Stimulated activated CD8-positive, alpha-beta memory T cell treated with anti-CD3 and anti-CD28 coated beads, Interleukin-12 subunit alpha, Interleukin-12 subunit beta, amount 100 ng/mL, for 1 hour (primary cell): ENCODE measurements at places on chromosomes 1 and 21.

GRCh38 chr21:41684381-41685245 is 82.2 kb downstream of the RIPK4 start:
- no peak for DNase-seq

DNA sequence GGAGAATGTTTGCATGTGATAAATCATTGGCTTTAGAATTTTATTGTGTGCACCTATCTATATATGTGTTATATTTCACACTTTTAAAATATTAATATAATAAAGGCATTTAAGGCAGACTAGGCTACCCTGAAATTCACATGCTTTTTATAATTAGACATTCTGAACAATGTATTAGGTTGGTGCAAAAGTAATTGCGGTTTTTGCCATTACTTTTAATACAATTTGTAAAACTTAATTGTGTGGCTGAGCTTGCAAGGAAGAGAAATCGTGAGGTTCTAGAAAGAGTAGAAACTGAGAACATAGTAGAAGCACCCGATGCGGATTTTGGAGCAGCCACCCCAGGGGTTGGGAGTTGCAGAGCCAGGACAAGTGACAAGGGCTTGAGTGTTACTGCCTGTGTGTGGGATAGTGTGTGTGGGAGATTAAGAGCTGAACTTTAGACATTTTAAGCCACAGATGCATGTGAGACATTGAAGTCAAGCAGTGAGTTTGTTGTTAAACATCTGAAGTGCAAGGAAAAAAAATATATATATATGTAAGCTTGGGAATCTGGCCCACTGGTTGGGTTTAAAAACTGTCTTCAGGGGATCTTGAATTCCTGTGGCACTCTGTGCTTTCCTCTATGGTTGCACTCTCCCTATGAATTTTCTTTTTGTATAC is 244.5 kb downstream of the TM2D1 start:
- no peak for DNase-seq

DNA sequence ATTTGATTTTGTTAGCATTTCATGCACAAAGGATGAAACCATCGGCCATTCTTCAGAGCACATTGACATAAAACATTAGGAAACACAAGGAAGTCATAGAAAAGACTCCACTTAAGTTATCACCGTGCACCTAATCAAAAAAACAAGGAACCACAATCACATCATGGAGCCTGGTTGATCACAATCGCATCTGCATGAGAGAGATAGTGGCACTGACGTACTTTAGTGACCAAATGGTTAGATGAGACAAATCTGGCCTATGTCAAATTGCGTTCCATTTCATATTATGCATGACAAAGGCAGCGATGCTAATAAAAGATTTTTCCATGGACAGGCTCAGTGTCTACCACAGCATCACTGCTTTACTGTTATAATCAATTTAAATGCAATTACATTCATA is 571.8 kb upstream of the ADGRL2 start:
- no peak for DNase-seq

DNA sequence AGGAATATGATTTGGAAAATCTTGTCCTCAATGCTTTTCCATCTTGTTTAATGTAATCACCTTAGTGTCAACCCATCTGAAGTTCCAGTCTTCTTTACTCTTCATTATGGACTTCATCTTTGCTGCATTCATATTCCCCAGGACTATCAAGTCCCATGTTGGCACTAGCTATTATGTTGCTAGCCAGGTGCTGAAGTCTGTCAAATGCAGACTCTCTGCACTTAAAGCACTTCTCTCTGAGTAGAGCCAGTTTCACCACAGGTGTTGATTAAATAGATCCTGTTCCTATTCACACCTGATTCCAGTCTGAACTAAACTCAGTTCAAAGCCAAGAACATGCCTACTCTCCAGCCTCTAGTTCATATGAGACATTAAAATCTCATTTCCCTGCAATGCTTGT is 75.0 kb upstream of the PKN2 start:
- DNase-seq = no peak

GRCh38 chr1:151762941-151763921 is at the start of gene MRPL9:
MRPL9 (minus strand) TSS chr1:151763496; CDS start chr1:151763479, 17 bp downstream.
- peak; percentile 76 for DNase-seq

DNA sequence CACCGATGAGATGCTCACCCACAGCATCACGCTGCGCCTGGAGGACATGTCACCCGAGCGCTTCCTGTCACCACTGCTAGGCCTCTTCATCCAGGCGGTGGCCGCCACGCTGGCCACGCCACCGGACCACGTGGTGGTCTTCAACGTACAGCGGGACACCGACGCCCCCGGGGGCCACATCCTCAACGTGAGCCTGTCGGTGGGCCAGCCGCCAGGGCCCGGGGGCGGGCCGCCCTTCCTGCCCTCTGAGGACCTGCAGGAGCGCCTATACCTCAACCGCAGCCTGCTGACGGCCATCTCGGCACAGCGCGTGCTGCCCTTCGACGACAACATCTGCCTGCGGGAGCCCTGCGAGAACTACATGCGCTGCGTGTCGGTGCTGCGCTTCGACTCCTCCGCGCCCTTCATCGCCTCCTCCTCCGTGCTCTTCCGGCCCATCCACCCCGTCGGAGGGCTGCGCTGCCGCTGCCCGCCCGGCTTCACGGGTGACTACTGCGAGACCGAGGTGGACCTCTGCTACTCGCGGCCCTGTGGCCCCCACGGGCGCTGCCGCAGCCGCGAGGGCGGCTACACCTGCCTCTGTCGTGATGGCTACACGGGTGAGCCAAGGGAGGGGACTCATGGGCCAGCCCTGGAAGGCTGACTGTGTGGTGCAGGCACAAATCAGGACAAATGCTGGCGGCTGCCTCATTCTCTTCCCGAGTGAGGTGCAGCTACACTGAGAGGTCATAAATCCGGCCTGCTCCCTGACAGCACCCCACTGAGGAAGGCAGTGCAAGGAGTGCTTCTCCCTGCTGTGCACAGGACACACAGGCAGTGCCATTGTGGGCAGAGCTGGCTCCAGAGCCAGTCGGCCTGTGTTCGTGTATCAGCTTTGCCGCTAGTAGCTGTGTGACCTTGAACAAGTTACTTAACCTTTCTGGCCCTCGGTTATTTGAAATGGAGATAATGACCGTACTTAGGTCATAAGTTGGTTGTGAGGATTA is 9.4 kb downstream of the CELSR2 start:
- DNase-seq = no peak

- no peak for DNase-seq
These were observed 162.0 kb upstream of the ZP4 start for GRCh38 chr1:238052496-238053266.

GRCh38 chr21:46411691-46412090 is 47.0 kb upstream of the DIP2A start:
- DNase-seq = no peak

DNA sequence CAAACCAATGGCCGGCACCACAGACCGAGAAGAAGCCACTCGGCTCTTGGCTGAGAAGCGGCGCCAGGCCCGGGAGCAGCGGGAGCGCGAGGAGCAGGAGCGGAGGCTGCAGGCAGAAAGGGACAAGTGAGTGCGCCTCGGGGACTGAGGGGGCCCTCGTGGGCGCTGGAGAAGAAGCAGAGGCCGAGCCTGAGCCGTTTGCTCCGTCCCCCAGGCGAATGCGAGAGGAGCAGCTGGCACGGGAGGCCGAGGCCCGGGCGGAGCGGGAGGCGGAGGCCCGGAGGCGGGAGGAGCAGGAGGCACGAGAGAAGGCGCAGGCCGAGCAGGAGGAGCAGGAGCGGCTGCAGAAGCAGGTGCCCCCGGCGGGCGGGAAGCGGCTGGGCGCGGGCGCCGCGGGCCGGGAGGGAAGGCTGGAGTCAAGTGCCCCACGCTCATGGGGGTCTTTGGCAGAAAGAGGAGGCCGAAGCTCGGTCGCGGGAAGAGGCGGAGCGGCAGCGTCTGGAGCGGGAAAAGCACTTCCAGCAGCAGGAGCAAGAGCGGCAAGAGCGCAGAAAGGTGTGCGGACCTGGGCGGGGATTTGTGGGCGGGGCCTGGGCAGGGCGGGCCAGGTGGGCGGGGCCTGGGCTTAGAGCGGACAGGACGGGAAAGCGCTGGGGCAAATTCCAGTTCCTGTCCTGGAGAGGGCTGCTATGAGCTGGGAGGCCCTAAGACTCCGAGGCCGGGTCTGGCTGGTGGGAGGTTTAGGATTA is 22.7 kb downstream of the MAP7D1 start:
- no peak for DNase-seq

DNA sequence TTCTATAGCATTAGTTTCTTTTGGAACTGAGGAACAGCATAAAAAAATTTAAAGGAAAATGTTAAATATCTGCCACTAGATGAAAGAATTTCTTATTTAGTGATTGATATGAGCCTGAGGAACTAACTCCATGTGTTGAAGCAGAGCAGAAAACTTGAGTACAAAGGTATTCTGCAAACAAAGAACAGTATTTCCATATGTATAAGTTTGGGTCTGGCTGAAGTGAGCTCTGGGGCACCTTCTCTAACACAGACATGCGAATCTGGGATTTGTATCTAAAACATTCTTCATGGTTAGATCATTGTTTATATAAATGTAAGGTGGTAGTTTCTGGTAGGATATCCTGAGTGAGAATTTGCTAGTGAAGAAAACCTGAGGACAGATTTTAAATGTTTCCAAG is 123.2 kb downstream of the TYW3 start:
- no peak for DNase-seq

GRCh38 chr1:36400825-36401601 is 3.3 kb upstream of the LSM10 start:
- DNase-seq = peak; percentile 32

DNA sequence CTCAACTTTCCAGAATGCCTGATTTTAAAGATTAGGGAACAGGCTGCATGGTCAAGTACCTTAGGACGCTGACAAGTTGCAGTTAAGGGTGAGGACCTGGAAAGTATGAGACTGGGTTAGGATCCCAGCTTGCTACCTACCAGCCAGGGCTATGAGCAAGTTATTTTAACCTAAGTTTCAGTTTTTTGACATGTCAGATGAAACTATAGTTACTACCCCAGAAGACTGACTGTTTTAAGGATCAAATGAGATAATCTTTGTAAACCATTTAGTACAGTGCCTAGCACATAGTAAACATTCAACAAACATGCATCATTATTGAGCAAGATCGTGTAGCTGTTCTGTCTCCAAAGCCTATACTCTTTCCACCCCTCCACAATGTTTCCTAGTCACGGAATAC is 14.4 kb downstream of the THEMIS2 start:
- no peak for DNase-seq

DNA sequence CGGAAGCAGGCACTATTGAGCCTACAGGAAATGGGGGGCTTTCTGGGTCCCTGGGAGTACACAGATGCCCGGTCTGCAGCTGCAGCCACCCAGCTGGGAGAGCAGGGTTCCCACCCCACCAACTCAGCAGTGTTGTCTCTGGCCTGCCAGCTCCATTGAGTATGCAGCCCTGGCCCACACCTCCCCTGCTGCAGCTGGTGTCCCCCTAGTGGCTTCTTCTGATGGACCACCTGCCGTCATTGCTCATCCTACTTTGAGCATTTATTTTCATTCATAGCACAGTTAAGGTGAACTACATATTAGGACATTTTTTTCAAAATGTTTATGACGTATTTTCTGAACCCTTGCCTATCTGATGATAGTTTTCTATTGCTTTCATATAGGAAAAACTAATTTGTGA is 189.8 kb upstream of the LYPLAL1 start:
- DNase-seq = no peak

DNA sequence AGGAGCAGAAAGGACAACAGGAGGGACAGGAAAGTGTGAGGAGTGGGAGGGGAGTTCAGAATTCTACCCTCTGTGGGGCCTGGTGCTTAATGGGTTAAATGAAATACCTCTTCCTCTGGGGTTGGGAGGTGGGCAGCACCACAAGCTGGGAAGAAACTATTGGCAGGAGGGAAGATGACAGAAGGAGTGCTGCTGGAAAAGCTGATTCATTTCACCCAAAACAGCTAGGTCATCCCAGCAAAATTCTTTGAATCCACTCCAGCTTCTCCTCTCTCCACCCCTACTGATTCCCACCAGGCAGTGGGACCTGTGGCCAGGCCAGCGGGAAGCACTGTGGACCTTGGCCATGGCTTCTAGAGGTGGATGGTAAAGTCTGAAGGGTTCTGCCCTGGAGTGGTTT is 12.8 kb downstream of the BCAN start:
- no peak for DNase-seq

DNA sequence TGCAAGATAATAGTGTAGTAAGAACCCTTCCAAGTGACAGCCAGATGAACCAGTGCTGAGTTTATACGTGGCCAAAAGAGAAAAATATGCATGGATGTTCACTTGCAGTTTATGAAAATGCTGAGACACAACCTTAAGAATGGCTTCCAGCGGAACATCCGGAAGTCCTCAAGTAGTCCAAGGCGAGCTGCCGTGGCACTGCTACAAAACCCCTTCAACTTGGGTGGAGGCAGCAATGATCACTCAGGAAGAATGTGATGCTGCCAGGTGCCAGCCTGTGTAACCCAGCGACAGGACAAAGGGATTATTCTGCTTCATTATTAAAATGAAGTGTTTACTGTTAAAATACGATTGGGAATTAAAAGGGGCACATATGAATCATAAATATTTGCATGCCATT is 179.6 kb downstream of the RUNX1 start:
- no peak for DNase-seq

GRCh38 chr1:30830537-30830936 is 73.0 kb upstream of the LAPTM5 start:
- no peak for DNase-seq

DNA sequence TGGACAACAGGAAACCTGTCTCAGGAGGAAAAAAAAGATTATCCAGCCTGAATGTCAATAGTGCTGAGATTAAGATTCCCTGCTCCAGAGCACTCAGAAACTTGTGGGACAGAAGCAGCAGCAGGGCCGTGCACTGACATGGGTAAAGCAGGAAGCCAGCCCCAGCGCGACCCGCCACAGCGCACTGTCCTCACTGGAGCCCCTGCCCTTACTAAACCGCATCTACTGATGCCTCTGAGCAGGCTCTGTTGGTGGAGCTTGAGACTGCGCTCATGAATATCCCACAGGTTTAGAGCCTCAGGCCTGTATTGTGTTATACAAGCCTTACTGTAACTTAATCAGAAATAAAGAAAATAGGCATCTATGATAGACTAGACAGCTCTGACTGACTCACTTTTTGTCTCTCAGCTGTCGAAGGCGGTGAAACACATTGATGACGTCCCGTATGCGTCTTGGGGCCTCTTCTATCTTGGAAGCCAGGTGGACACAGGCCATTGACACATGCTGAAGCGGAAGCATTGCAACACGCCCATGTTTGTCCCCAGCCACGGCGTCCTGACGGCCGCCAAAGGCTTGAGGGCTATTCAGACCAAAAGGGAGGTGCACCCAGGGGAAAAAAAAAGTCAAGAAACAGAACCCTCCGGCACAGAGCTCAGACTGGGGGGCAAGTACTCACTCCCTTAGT is 1.2 kb downstream of the CCNL2 start:
- no peak for DNase-seq

- no peak for DNase-seq
These were observed 326.1 kb upstream of the USP24 start for GRCh38 chr1:55541296-55541695.

- no peak for DNase-seq
These were observed 90.6 kb upstream of the USP24 start for GRCh38 chr1:55305735-55306134.

DNA sequence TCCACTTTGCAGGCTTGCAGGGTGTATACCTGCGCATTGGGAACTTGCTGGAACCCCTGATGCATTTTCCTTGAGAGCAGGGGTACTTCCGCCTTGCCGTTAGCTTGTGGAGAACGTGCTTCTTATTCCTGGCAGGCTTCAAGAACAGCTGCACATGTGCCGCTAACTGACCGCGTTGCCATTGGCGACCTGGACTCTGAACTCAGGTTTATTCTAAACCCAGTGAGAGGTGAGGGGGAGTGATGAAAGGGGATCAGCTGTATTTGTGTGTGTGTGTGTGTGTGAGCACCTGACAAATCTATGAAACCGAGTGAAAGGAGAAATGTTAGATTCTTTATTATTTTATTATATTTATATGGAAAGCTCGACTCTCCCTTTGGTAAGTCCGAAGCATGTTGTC is 128.6 kb downstream of the HUNK start:
- no peak for DNase-seq

- DNase-seq = no peak
These were observed 60.7 kb upstream of the GOLT1A start for GRCh38 chr1:204274446-204274845.
